ENCODE measurements at places on chromosomes 2 and 18.

GRCh38 chr2:11862049-11862448, 115.6 kb downstream of the LPIN1 start:
- no peak for DNase-seq

DNA sequence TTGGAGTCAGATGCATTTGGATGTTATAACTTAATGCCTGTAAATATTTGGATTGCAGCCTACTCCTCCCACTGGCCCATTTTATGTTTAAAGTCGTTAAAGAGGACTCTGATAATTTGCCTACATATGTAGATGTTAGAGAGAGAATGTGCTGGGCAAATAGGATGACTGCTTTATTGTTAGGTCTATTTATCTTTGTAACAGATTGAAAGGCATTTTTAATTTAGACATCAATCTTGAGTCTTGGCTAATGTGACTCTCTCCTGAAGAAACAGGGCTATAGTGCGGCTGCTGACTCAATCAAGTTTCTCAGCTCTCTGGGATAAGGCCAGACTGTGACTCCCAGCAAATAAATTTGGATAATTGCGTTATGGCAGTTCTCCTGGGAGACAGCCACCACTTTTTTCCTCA, 1101.4 kb downstream of the CBLN2 start:
- DNase-seq, result no peak

GRCh38 chr2:138147796-138148195, 183.5 kb downstream of the HNMT start:
- DNase-seq, result no peak

- DNase-seq, result no peak
Observed at GRCh38 chr18:61546590-61546989, 213.4 kb downstream of the CDH20 start.

- DNase-seq, result no peak
Observed at GRCh38 chr2:11588228-11589110, 54.6 kb downstream of the GREB1 start.

DNA sequence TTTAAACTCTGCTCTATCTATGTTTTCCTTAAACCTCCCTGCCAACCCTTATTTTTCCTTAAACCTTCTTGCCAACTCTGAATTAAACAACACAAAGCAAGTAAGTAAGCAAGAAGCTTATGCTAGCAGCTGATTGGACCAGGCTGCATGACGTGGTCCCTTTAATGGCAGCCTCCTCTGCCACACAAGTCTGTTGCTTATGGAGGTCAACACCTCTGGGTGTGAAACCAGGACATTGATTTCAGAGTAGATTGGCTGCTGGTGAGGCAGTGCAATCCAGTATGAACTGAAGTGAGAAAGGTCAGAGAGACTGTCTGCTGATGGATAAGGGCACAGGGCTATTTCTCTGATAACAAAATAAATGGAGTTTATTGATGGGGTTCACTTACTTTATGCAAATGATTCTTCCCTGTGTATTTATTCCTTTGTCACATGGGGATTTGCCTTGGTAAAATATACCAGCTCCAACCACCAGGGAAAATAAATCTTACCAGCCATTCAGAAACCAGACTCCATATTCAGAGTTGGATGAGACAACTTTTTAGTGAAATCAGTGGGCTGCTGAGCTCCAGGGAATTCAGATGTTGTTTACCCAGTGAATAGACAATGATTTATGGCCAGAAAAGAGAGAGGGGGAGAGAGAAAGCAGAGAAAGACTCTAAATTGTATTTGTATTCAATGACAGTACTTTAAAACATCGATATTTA, 112.2 kb upstream of the NCKAP5 start:
- DNase-seq, result no peak

GRCh38 chr2:240579771-240580614, 6.5 kb upstream of the CAPN10 start:
- no peak for DNase-seq

DNA sequence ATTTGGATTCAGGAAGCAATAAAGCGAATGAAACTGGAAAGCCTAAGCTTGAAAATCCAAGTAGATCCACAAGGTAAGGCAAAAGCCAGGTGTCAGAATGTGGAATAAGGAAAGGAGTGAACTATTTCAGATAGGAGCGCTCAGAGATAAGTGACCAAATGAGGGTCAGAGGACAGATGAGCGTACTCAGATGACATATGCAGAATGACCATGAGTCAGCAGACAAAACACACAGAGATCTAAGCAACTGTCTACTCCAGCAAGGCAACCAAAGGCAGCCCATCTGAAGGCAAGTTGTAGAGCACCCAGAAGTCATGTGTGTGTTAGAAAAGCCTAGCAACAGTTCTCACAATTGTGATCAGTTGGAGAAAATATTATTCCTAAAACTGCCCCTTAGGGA, 548.4 kb upstream of the FSHR start:
- DNase-seq, result no peak

- no peak for DNase-seq
Observed at GRCh38 chr18:29496152-29496680, 1319.3 kb upstream of the CDH2 start.

- DNase-seq, result no peak
Observed at GRCh38 chr2:101725515-101726192, 28.1 kb downstream of the MAP4K4 start.

- DNase-seq, result no peak
Observed at GRCh38 chr2:59339121-59339836, 1098.2 kb upstream of the FANCL start.

- no peak for DNase-seq
Observed at GRCh38 chr2:19542796-19543662, 184.6 kb upstream of the OSR1 start.

DNA sequence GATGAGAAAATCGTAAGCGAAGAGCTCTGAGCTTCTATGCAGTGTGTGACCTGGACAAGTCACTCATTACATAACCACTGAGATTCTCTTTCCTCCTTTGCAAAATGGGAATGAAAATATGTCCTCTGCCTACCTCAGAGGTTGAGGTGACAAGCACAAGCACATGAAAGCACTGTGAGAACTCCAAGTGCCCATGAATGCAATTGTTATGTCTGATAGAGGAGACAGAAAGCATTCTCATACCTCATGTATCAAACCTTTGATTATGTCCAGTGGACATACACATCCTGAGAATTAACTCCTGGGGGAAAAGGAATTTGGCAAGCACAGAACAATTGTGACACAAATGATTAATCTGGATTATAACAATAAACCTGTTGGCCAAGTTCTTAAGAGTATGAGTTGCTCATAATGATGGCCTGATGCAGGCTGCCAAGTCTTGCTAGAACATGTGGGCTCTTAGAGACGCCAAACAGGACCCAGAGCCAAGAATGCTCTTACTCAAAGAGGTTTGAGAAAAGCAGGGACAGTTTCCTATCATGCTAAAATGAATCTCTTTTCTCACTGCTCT, 8.5 kb upstream of the RMDN2 start:
- DNase-seq, result peak; percentile 73

DNA sequence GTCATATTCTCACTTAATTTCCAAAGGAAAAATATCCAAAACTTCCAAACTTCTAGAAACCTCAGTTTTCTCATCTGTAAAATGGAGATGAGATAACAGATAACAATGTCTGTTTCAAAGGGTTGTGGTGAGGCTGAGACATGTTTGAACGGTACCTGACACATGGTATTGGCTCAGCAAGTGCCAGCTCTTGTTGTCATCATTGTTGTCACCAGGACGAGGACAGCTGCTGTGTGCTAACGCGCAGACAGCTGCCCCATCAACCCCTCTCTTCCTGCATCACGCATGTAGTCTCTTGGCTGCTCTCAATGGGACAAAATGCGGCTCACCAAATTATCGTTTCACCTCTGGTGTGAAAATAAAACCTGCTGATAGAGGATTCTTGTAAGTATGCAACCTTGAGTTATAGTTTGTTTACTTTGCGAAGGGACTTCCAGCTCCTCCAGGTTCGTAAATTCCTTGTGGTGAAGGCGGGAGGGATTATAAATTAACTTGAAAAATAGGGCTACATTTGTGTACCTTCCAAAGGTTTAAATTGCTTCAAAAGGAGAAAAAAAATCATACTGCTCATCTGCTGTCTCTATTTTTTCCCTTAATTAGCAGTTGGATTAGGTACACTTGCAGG, 605.4 kb downstream of the BCL11A start:
- no peak for DNase-seq

DNA sequence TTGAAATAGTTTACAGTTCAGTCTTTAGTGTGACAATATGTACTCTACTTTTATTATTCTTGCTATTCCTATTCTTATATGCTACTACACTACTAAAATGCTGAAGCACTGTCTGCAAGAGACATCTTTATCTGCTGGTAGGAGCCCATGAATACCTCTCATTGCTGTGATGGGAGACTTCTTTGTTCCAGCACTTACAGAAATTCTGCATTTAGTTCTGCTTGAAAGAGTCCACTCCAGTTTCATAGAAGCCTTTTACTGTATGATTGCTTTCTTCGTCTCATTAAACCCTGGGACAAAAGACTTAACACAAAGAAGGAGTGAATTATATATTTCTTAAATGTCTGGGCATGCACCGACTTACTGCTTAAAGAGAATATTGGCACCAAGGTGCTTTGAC, 272.7 kb downstream of the CD226 start:
- no peak for DNase-seq

GRCh38 chr18:58103339-58103985, 59.4 kb downstream of the NEDD4L start:
- no peak for DNase-seq

DNA sequence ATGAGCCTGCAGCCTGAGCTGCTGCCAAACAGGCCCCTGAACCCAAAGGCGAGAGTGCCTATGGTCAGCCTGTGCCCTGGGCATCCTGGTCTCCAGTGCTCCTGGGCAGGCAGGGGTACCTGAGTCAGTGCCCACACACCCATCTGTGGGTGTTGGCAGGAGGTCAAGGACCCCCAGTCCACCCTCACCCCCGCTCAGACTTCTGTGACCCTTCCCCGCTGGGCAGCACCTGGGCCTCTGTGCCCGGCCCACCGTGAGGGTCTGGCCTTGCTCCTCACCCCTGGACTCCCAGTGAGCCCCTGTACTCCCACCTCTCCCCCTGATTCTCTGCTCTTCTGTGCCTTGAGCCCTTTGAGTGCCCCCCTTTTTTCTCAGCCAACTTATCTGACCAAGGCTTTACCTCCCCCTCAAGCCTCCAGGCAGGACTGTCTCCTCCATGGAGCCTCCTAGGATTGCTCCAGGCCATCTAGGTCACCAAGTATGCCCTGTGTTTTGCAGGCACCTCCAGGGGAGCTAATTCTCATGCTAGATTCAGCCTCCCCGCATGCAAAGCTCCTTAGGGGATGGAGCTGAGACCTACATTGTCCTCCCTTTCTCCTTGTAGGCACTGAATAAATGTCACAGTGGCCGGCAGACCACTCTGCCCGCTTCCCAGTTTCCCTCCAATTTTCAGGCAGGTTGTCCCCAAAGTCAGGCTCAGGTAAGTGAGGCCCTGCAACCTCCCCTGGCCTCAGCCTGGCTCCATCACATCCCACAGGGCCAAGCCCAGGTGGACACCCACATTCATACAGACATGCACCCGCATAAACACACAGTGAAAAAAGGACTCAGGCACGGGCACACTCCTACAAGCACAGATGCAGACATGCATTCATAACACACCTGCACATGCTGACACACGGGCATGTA, 21.9 kb upstream of the PTMA start:
- DNase-seq, result no peak

DNA sequence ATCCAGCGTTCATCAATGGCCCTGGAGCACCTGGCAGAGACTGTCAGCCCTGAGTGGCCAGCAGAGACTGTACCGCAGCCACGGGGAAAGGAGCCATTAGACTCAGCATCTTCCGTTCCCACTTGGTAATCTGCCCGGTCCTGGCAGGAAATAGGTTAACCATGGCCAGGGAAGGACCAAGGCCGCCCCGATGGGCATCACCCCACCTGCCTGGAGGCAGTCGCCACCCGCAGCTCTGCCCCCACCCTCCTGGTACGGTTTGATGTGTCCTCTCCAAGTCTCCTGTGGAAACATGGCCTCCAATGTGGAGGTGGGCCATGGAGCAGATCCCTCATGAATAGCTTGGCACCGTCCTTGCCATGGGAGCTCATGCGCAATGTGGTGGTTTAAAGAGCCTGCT, 75.3 kb downstream of the RTP5 start:
- no peak for DNase-seq

DNA sequence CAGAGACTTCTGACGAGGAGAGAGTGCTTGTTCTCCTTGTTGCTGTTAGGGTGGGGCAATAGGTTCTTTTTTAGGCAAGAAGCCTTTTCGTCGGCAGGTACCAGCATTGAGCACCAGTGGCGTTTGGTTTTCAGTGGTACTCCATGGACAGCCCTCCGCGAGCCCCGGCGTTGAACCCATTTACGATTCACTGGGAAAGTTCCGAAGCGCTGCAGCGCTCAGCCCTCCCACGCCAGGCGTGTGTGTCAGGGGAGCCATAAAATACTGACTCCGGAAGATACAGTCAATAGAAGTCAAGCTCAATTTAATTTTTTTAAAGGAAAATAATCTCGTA, 494 bp upstream of the ROCK1 start:
- no peak for DNase-seq

GRCh38 chr2:220708366-220708765, 863.7 kb downstream of the EPHA4 start:
- DNase-seq, result no peak

DNA sequence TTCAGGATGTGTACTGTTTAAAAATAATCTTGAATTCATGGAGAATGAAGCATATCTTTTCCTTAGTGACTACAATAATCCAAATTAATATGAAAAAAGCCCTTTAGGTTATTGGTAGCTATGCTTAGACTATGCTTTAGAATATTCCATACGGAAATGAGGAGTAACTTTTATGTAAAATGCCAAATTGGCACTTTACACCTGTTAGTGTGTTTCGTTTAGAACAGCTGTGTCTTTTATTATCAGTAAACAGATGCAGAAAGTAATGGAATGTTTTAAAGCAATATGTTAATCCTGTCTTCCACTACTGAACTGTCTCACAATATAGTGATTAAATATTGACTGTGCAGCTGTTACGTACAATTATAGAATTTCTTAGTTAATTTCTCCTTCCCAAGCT, 129.6 kb downstream of the PMS1 start:
- DNase-seq, result no peak

DNA sequence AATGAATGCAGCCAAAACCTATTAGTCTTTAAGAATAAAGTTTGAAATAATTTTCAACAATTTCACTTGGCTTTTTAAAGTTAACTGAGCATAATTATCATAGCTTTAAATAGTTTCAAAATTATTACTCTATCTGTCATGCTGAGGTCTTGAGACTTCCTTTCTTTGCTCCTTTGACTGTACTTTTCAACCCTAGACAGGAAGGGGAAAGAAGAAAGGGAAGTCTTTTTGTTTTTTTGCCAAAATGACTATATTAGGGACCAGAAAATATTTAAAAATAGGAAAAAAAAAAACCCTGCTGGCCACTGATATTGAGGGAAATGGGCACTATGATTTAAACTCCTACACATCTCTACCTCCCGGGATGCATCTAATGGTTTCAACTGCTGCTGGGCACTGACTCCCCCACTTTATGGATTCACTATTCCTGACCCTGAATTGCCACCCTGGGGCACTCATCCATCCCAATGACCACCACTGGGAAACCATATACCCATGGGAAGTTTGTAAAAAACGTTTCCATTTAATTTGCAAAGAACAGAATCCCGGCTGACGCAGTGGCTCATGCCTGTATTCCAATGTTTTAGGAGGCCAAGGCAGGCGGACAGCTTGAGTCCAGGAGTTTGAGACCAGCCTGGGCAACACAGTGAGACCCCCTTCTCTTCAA, 50.5 kb downstream of the GAREM1 start:
- DNase-seq, result no peak
